Peyer's patch (tissue), 4 donors: ENCODE measurements at places on chromosomes 13 and 19. TPM values are rescaled to one million over a fixed set of nuclear protein-coding genes. Genes with fewer than 3 reads are reported as not detected.

- no peak for DNase-seq
These were observed 5.6 kb downstream of the C19orf81 start for GRCh38 chr19:50654882-50655281.

DNA sequence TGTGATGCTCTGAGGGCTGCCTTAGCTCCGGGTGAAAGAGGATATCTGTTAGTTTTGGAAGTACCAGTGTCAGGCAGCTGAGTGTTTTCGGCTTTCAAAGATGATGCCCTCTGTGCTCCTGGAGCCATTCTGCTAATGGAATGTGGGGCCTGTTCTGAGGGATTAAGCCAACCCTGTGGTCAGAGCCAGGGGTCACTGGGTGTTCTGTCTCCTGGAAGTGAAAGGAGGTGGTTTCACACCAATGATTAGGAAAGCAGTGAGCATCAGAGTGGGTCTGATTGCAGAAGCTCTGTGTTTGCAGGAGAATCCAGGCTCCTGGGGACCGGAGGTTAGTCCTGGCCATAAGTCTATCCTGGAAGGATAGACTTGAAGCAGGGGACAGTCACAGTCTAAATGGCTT, 94.6 kb downstream of the UQCRFS1 start:
- no peak for DNase-seq

- no peak for DNase-seq
These were observed 844.6 kb downstream of the SLITRK6 start for GRCh38 chr13:84954636-84955035.

BRME1 gene
- total RNA-seq = 42.5 TPM

GRCh38 chr19:15447057-15447456, 2.7 kb downstream of the WIZ start:
- DNase-seq = no peak

- no peak for DNase-seq
These were observed 15.4 kb upstream of the MATK start for GRCh38 chr19:3801412-3802096.

MYPOP gene
- total RNA-seq = 17.7 TPM

DNA sequence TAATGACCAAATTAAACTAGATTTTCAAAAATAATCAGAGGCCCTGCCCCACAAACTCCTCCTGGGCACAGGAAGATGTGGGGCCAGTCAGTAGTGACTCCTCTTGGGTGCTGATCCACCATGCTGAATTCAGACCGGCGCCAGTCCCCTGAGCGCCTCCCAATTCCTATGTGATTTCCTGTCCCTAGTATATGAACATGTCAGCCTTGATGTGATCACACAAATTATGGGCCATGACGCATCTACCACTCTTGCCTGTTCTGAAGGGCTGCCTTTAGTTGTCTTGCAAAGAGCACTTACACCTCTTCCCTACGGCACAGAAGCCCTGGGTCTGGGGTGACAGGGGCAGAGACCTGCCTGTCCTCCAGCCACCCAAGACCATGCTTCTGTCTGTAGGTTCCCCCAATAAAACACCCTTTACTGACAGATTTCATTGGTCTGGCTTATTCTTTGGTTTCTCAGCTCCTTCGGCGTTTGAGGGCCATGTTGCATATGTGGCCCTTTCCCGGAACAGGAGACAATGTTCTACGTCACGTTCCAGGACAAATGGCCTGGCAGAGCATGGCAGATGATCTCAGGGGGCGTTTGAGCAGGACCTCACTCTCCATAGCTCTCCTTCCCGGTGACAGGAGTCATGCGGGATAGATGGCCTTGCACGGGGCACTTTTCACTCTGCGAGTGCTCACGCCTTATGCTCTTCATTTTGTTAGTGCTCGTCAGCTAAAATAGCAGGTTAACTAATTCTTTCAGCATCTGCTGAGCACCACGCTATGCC, 5.6 kb upstream of the ATP11A start:
- DNase-seq = no peak

GADD45B gene
- 278 TPM for total RNA-seq

- DNase-seq = no peak
These were observed 49.4 kb downstream of the LYL1 start for GRCh38 chr19:13053238-13053637.

DNA sequence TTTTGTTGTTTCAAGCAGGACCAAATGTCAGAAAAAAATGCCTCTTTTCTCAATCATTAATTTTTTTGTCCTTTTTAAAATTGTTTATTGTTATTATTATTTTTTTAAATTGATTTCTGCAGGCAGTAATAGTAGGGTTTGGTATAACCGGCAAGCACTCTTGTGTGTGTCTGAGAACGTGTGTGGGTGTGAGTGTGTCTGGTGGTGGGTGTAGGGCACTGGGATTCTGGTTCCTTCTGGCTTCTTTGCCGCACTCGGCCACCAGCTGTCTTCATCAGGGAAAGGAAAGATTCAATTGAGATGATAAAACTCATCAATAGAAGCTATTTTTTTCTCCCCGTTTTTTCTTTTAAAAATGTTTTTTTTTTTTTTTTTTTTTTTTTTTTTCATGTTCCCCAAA, 56.4 kb downstream of the IER2 start:
- no peak for DNase-seq

GRCh38 chr19:41031916-41032315, 40.8 kb downstream of the CYP2B6 start:
- DNase-seq = no peak

- DNase-seq = no peak
These were observed 162.4 kb downstream of the FOXO1 start for GRCh38 chr13:40503966-40504591.

KIR3DL2 gene
- total RNA-seq = not detected

APBA3 gene
- total RNA-seq = 42.9 TPM

APOE gene
- 24.2 TPM for total RNA-seq

LILRB2 gene
- 2.4 TPM for total RNA-seq

- DNase-seq = no peak
These were observed 401.2 kb downstream of the SPRY2 start for GRCh38 chr13:79939689-79940088.

DNA sequence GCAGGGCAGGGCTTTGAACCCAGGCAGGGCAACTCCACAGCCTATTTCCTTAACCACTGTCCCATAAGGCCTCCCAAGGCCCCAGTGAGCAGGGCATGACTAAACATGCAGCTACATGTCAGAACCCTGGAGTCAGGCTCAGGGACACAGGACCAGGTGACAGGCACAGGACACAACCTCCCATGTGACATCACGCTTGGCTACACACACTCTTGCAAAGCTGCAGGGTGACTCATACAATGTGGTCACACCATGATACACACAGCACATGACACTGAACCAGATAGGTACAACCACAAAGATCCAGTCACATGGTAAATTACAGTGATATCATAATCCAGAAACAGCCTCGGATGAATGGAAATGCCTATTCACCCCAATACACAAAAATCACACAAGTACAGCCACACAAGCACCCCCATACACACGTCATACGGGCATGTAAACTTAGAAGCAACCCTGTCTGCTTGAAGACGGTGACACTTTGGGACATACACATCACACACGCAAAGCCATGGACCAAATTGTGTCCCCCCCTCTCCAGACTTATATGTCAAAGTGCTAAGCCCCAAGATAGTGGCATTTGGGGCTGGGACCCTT, 14.5 kb downstream of the KLK4 start:
- DNase-seq = peak; percentile 86

MEIOSIN gene
- not detected for total RNA-seq

GRCh38 chr13:47413112-47413511, 516.3 kb upstream of the HTR2A start:
- DNase-seq = no peak

DNA sequence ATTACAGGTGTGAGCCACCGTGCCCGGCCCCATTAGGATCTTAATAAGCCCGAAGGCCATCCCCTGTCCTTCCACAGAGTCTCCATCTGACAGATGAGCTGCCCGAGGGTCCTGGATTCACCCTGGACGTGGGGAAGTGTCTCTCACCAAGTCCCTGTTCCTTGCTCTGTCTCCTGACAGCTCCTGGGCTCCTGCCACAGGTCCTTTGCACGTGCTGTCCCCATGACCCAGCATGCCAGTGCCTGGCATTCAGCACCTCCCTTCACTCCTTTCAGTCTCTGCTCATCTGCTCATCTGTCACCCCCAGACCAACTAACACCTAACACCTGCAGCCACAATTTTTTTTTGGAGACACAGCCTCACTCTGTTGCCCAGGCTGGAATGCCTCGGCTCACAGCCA, 14.5 kb downstream of the CERS1 start:
- no peak for DNase-seq

DNA sequence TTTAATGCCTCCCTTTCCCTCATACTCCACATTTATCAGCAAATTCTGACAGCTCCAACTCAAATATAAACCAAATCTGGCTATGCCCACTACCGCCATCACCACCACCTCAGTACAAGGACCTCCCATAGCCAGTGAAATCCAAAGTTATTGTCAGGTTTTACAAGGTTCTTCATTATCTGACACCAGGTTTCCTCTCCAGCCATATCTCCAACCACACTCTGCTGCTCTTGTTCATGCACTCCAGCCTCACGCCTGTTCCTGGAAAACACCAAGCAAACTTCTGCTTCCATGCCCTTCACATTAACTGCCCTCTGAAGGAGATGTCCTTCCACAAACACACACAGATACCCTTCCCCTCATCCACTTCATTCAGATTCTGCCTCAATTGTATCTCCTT, 102.2 kb upstream of the MIR17HG start:
- no peak for DNase-seq

- DNase-seq = no peak
These were observed 38.5 kb upstream of the MAB21L1 start for GRCh38 chr13:35514801-35515502.

DNA sequence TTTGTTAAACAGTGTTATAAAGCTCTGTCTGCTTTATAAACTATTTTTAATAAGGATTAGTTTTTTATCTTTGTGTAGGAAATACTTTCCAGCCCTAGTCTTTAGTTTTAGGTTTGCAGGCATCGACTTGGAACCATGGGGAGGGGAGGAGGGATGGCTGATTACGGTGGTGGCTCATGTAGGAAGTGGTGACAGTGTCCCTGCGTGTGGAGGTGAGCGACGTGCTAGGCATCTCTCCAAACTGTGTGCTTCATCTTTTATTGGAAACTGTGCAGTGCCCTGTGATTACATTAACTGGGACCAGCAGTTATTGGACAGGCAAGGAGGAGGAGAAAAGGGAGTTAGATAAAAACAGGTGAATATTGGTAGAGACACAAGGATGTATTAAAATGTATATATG, 203.8 kb downstream of the ATP8A2 start:
- no peak for DNase-seq

DNA sequence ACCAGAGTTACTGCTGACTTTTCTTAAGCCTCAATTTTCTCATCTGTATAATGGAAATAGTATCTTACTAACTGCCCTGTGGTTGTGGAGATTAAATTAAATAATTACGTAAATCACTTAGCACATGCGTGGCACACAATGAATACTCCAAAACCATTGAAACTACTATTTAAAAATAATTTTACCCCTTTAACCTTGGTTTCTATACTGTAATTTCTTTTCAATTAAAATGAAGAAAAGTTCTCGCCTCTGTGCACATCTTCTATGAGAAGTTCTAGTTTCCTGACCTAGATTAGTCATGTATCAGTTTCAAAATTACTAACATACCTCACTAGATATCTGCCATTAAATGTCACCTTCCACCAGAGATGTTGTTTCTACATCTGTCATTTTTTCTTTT, 5.7 kb downstream of the SLITRK1 start:
- DNase-seq = no peak

- no peak for DNase-seq
These were observed 520.4 kb downstream of the SLITRK6 start for GRCh38 chr13:85278851-85279250.

DNA sequence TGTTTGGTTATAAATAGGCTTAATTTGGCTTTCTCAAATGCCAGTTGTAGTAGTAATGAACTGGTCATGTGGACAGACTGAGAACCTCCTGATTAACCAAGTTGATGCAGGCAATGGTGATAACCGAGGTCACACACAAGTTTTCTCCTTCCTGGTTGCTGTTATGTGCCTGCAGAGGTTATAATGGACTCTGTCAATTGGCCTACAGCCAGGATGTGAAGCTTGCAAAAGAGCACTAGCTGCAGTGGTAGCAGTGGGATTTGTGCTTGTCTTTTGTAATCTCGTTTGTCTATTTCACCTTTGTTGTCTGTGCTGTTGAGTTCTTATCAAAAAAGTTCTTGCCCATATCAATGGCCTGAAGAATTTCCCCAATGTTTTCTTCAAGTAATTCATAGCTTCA, 20.6 kb downstream of the OR10H3 start:
- DNase-seq = no peak

DNA sequence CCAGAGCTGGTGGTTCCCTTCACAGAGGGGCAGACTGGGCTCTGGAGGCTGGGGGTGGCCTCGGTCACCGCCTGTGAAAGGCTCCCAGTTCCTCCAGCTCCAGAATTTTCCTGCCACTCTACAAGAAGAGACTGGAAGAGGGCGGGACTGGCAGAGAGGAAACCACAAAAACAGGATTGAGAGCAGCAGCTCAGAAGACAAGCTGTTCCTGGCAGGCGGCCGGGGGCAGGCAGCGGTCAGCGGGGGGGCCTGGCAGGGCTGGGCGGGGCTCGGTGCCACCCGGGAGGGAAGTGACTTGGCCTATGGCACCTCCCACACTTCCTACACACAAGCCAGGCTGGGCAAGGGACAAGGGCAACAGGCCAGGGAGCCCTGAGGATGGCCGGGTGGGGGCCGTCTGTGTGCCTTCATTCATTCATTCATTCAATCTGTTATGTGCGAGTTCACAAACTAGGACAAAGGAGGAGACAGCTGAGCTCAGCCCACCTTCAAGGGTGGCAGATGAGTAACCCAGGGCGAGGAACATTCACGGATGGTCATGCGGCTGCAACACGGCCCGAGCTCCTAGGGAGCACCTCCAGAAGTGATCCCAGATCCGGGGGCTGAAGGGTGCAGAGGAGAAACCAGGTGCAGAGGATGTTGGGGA, 16.9 kb upstream of the BTBD2 start:
- peak; percentile 78 for DNase-seq

- no peak for DNase-seq
These were observed 300.5 kb downstream of the NALCN start for GRCh38 chr13:101115762-101116171.

ZNF99 gene
- total RNA-seq = not detected

CD209 gene
- total RNA-seq = 2.9 TPM

GRCh38 chr19:36140304-36141038, 605 bp downstream of the CAPNS1 start:
- DNase-seq = peak; percentile 50

RETN gene
- total RNA-seq = not detected

HSD17B14 gene
- total RNA-seq = 2.8 TPM

GRCh38 chr19:56838909-56839651, 1.4 kb downstream of the PEG3 start:
- DNase-seq = peak; percentile 89

- DNase-seq = no peak
These were observed 2.8 kb upstream of the CEACAM5 start for GRCh38 chr19:41705393-41706174.

FSTL3 gene
- total RNA-seq = 94.9 TPM

ZNF208 gene
- total RNA-seq = 15.7 TPM

DNA sequence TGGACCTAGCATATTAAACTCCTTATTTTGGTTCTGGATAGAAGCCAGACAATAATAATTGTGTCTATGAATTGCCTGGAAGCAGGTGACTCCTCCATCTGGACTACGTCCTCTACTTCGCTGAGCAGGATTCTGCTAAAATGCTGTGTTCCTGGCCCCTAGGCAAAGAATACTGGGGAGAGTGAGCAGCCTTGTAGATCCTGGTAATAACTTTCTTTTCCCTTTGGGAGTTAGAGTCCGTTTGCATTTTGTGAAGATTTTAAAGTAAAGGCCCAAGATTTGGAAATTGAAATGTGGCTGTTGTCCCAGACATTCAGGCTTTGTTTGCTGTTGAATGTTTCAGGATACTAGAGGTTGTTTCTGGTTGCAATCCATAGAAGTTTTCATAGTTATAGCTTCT, 511.9 kb upstream of the KLF12 start:
- no peak for DNase-seq
